ENCODE measurements at places on chromosomes 12 and 14.

DNA sequence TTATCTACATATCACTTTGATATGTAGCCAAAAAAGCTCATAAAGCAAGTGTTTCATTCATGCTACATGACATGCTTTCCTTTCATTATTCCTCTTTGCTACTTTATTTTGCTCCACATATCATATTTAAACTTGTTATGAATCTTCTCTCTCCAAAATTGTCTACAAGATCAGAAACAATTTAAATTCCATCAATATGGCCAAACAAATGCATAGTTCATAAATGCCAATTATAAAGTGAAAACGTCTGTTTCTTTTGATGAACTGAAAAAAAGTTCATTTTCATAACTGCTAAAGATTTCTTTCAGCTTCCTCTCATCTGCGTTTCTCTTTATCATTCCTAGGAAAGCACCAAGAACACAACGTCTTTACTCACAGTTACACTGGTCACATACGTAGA lies 22.8 kb downstream of the USP44 start:
- DNase-seq: no peak

DNA sequence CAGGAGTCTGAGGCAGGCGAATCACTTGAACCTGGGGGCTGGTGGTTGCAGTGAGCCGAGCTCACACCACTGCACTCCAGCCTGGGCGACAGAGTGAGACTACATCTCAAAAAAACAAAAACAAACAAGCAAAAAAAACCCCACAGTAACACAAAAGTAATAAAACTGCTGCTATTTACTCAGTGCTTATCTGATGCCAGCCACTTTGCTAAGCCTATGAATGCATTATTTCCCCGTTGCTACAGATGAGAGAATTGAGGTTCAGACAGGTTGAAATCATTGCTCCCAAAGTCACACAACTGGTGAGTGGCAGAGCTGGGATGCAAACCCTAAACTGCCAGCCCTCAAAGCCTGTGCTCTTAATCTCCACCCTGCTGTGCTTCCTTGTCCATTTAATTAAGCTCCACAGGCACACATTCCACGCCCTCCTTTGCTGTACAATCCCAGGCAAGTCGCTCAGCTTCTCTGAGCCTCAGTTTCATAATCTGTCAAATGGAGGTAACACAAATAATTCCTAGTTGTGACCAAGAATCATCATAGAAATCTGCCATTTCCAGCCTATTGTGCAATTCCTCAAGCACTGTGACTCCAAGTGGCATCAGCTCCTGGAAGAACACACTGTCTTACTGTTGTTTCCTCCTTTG lies 5.7 kb upstream of the OAS3 start:
- no peak for DNase-seq

GRCh38 chr14:60339571-60339970 lies 90.5 kb downstream of the PPM1A start:
- DNase-seq: no peak

DNA sequence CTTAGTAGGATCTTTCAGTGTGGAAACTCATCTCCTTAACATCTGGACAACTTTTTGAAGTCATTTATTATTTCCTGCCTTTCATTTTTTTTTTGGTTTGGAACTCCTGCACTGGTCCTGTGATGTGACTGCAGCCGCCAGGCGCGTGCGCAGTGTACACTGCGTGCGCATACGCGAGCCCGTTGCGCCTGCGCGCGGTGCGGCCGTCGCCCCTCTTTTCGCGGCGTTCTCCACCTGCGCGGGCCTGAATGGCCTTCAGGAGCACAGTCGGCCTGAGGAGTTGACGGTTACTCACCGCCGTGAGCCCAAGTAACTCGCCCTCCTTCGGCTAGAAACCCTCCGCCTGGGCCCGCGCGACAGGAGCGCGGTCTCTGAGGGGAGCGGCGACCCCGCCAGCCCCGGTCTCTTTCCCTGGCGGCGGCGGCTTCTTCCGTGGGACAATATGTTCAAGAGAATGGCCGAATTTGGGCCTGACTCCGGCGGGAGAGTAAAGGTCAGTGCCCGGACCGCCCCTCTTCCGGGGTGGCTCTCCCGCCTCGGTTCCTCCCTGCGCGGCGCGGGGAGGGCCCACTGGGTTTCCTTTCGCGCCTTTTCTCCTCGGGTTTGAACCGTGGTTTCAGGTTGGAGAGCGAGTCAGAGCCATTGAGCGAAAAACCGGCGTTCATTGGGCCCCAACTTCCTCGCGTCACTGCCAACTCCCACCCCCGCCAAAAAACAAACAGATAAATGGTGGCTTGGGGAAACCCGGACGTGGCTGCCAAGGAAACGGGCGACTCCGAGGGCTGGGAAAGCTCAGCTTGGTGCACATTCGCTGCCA lies at the start of gene YEATS4:
Gene YEATS4, plus strand, starts transcription at position 213 of the 817 bp plus-strand sequence. Its CDS starts 230 bp downstream, at position 443.
- peak; percentile 59 for DNase-seq

GRCh38 chr14:23447361-23448350 lies 12.2 kb upstream of the MYH7 start:
- no peak for DNase-seq

Data from stimulated activated CD4-positive, alpha-beta T cell treated with anti-CD3 and anti-CD28 coated beads, Interleukin-1b, Interleukin-23, amount 100 ng/mL, for 1 hour (primary cell).